ENCODE measurements at places on chromosomes 16 and 17.
A peak's percentile ranks its signal among the peaks of the same experiment; 100 is the strongest.

GRCh38 chr17:64418506-64419339, 28.1 kb upstream of the PECAM1 start:
- H3K4me3 ChIP-seq = no peak overlapping the region
- no peaks in the 10 kb centered on the region for H3K36me3 ChIP-seq
- no peaks in the 10 kb centered on the region for H3K27me3 ChIP-seq
- DNase-seq = peak; percentile 71
- peaks cover 12% of the 10 kb centered on the region for H3K4me1 ChIP-seq

DNA sequence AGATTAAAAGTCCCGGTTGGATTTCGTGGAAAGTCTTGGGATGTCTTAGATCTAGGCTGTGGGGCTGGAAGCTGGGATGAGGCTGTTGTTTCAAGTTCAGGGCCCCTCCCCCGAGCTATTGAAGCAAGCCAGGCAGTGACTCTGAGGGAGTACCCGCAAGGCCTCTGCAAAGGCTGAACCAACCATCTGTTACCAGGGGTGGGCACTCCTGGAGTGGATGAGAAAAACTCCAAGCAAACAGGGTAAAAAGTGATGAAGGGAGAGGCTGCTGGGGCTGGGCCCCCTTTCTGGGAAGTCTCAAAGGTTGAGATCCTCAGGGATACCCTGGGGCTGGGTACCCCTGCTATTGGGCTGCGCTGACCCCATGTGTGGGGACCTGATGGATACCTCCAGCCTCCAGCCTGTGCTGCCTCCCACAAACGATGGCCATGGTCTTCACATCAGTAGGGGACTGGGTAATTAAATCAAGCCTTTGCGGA, 82.4 kb upstream of the KIFC3 start:
- peaks cover 6% of the 10 kb centered on the region for H3K4me1 ChIP-seq
- no peak overlapping the region for H3K4me3 ChIP-seq
- no peaks in the 10 kb centered on the region for H3K36me3 ChIP-seq
- peaks cover 33% of the 10 kb centered on the region for H3K27me3 ChIP-seq
- no peak overlapping the region for H3K27ac ChIP-seq

- DNase-seq = no peak
- peak overlapping the region; percentile 94 for H3K4me3 ChIP-seq
- peak overlapping the region; percentile 97 for H3K27ac ChIP-seq
- peaks cover 21% of the 10 kb centered on the region for H3K36me3 ChIP-seq
These were observed 1.5 kb upstream of the SRCAP start for GRCh38 chr16:30697264-30698138.

DNA sequence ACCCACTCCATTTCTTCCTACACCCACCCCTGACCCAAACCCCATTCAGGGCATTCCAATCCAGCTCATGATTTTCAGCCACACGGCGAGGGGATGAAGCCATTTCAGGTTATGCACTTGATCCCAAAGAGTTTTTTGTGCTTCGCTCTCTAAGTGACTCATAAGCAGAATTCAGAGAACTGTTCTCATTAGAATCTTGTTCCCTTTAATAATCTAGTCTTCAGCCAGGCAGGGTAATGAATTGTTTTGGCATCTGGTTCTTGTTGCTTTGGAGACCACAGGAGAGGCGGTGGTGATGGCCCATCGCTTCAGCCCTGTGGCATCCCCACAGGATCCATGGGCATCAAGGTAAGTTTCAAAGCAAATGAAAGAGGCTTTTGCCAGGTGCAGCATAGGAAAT, 4.8 kb upstream of the KRT31 start:
- no peaks in the 10 kb centered on the region for H3K36me3 ChIP-seq
- H3K4me3 ChIP-seq = no peak overlapping the region
- no peaks in the 10 kb centered on the region for H3K4me1 ChIP-seq
- DNase-seq = no peak
- no peaks in the 10 kb centered on the region for H3K27me3 ChIP-seq
